ENCODE measurements at places on chromosomes 11 and 22. TPM values are rescaled to one million over a fixed set of nuclear protein-coding genes. Genes with fewer than 3 reads are reported as not detected.

- H3K4me1 ChIP-seq = no peaks in the 10 kb centered on the region
- H3K27ac ChIP-seq = no peak overlapping the region
- DNase-seq = no peak
- no peaks in the 10 kb centered on the region for H3K36me3 ChIP-seq
Observed at GRCh38 chr11:115314330-115314920, 189.8 kb downstream of the CADM1 start.

The OR10D3 gene
- not detected for polyA plus RNA-seq

The SLC17A6 gene
- polyA plus RNA-seq = not detected

DNA sequence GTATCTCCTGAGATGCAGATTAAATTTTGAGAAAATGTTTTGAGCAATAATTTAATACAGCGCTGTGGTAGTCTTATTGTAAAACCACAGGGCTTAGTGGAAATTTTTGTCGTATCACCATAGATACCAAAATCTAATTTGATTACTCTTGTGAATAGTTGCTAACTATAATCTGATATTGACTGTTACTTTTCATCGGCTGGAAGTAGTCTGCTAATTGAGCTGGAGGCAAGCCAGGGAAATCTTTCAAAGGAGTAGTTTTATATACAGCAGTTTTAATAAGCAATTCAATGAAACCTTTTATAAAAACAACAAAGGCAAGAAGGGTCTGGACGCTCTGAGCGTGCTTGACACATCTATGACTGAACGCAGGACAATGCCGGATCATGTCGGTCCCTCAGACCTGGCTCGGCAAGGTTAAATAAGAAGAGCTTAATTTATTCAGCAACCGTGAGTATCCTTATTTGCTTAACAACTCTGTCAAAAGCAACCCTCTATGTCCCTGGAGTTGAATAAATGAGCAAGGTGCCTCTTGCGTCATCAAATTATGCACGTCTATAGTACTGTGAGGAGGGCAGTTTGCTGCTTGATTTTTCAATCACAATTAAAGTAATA, 121.2 kb downstream of the NCAM1 start:
- H3K4me3 ChIP-seq = no peak overlapping the region
- no peak overlapping the region for H3K27ac ChIP-seq
- DNase-seq = no peak
- no peaks in the 10 kb centered on the region for H3K4me1 ChIP-seq

The CCS gene
- 81.0 TPM for polyA plus RNA-seq

- no peak overlapping the region for H3K27ac ChIP-seq
- no peaks in the 10 kb centered on the region for H3K27me3 ChIP-seq
- no peak for DNase-seq
Observed at GRCh38 chr11:121513807-121514206, 61.0 kb upstream of the SORL1-AS1 start.

DNA sequence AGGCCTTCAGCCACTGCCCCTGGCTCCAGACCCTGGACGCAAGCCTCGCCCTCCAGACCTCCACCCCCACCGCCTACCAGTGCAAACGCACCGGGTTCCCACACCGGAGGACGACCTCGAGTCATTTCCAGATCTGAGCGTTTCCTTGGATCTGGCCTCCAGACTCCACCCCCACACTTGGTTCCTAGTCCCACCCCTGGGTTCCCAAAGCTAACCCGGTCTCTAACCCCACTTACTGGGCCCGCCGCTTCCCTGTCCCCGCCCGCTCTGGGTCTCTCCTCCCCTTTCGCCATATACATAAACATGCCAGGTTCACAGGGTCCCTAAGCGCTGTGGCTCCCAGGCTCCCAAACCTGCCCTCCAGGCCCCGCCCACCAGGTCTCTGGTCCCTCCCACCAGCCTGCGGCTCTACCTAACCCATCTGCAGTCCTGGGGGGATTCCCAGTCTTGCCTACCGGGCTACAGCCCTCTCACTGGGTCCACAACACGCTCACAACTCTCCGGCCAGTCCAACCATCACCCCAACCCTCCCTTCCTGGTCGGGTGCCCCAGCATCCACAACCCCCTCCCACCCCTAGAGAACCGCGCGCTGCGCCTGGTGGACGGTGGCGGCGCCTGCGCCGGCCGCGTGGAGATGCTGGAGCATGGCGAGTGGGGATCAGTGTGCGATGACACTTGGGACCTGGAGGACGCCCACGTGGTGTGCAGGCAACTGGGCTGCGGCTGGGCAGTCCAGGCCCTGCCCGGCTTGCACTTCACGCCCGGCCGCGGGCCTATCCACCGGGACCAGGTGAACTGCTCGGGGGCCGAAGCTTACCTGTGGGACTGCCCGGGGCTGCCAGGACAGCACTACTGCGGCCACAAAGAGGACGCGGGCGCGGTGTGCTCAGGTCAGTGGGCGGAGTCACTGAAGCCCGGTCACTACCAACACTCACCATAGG, 36.7 kb downstream of the CD6 start:
- no peaks in the 10 kb centered on the region for H3K36me3 ChIP-seq
- peak overlapping the region; percentile 12 for H3K4me3 ChIP-seq
- H3K27ac ChIP-seq = no peak overlapping the region
- peaks cover 17% of the 10 kb centered on the region for H3K4me1 ChIP-seq

GRCh38 chr11:68992743-68993255, 12.0 kb upstream of the MRGPRD start:
- no peaks in the 10 kb centered on the region for H3K27me3 ChIP-seq
- DNase-seq = no peak
- no peaks in the 10 kb centered on the region for H3K4me1 ChIP-seq
- H3K27ac ChIP-seq = no peak overlapping the region
- H3K36me3 ChIP-seq = no peaks in the 10 kb centered on the region

The SCGB1A1 gene
- 15.6 TPM for polyA plus RNA-seq

The FAM181B gene
- polyA plus RNA-seq = 0.06 TPM

GRCh38 chr11:14445542-14446530, 53.8 kb downstream of the COPB1 start:
- no peaks in the 10 kb centered on the region for H3K36me3 ChIP-seq
- no peak overlapping the region for H3K4me3 ChIP-seq
- no peaks in the 10 kb centered on the region for H3K27me3 ChIP-seq
- no peak overlapping the region for H3K27ac ChIP-seq

- H3K27me3 ChIP-seq = no peaks in the 10 kb centered on the region
- no peak overlapping the region for H3K4me3 ChIP-seq
- H3K27ac ChIP-seq = no peak overlapping the region
- no peak for DNase-seq
Observed at GRCh38 chr11:27485930-27486773, 13.6 kb upstream of the LGR4 start.

- H3K4me1 ChIP-seq = no peaks in the 10 kb centered on the region
- no peaks in the 10 kb centered on the region for H3K27me3 ChIP-seq
- no peak overlapping the region for H3K4me3 ChIP-seq
Observed at GRCh38 chr11:46445192-46445919, 53.8 kb upstream of the CHRM4 start.

- peak overlapping the region; percentile 23 for H3K27ac ChIP-seq
- H3K4me1 ChIP-seq = no peaks in the 10 kb centered on the region
- no peak overlapping the region for H3K4me3 ChIP-seq
- no peaks in the 10 kb centered on the region for H3K36me3 ChIP-seq
- no peak for DNase-seq
- no peaks in the 10 kb centered on the region for H3K27me3 ChIP-seq
Observed at GRCh38 chr11:2235588-2236326, 34.6 kb downstream of the ASCL2 start.

DNA sequence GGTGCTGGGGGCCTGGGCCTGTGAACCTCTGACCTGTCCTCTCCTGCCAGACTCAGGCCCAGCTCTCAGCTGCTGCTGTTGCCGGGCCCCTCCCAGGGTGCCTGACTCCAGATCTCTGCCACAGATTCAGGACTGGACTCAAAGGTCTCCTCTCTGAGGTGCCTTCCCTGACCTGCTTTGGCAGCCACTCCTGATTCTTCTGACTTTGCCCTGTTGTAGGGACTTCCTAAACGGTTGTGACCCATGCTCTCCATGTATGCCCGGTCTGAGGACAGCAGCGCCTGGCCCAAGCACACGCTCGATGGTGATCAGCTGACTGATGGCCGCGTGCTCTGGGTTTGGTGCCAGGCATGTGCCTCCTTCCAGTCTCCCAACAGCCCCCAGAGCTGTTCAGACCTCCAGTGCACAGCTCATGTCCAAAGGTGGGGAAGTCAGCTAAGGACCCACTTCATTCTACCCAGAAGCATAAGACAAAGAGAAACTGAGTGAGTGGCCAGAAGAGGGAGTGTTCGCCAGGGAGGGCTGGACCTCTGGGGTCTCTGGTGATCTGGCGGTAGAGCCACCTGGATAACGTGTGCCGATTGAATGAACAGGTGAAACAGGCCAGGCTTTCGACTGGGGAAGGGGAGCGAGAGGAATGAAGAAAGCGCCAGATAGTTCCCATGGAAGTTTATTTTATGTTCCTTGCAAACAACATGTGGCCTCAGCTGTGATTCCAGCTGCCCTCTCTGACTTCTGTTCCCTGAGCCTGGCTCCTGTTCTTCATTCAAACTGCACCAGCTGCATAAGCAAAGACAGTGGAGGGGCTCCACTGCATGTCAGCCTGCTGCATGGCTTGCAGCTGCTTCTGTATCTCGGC, 8.1 kb upstream of the TOP3B start:
- H3K4me3 ChIP-seq = no peak overlapping the region
- DNase-seq = no peak
- no peaks in the 10 kb centered on the region for H3K36me3 ChIP-seq
- H3K27me3 ChIP-seq = no peaks in the 10 kb centered on the region
- no peaks in the 10 kb centered on the region for H3K4me1 ChIP-seq

DNA sequence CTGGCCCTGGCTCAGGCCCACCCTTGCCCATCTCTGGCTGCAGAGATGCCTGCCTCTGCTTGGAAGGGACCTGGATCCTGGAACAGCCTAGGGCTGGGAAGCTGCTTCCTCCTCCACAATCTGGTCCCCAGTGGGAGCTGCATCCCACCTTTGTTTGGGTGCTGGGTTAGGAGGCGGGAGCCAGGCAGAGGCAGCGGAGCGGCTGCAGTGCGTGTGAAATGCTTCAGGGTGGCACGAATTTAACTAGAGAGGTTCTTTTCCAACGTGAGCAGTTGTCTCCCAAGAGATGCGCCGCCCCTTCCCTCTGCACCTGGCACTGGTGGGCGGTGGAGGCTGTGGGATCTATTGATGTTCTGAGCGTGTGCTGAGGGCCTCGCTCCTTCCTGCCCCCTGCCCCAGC, 31.6 kb downstream of the BRSK2 start:
- H3K27ac ChIP-seq = no peak overlapping the region
- H3K36me3 ChIP-seq = no peaks in the 10 kb centered on the region
- H3K4me3 ChIP-seq = no peak overlapping the region
- H3K4me1 ChIP-seq = no peaks in the 10 kb centered on the region
- no peaks in the 10 kb centered on the region for H3K27me3 ChIP-seq

- DNase-seq = no peak
- no peak overlapping the region for H3K27ac ChIP-seq
- H3K4me3 ChIP-seq = no peak overlapping the region
- H3K36me3 ChIP-seq = no peaks in the 10 kb centered on the region
- no peaks in the 10 kb centered on the region for H3K27me3 ChIP-seq
Observed at GRCh38 chr11:114276077-114276476, 20.1 kb upstream of the NNMT start.

DNA sequence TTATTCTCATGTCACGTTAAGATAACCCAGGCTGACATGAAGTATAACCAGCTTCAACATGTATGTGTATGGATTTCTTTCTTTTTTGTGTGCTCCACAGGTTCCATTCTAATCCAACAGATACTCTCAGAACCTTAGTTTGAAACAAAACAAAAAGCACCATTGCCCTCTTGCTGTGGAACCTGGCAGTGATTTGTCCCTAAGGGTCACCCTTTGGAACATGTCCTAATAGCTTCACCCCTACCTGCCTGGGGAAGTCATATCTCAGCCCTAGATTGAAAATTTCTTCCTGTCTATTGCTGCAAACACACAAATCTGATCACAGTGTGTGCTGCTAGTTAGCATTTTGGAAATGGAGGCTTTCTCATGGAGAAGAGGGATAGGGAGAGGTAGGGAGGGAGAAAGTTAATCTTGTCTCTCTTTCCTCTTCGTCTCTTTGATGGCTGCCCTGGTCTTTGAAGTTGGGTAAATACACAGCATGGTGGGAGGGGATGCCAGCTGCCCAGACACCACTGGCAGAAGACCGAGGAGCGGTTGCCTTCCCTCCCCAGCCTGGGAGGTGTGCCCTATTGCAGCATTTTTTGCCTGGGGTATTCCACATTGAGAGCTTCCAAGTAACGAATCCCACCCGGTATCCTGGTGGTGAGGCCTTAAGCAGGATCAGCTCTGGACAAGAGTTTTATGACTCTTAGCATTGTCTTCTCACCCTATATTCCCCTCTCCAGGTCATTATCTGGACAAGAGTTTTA, 11.6 kb upstream of the CADM1 start:
- peaks cover 24% of the 10 kb centered on the region for H3K27me3 ChIP-seq
- no peaks in the 10 kb centered on the region for H3K4me1 ChIP-seq
- H3K4me3 ChIP-seq = no peak overlapping the region
- no peak overlapping the region for H3K27ac ChIP-seq
- no peaks in the 10 kb centered on the region for H3K36me3 ChIP-seq

The CCDC73 gene
- polyA plus RNA-seq = 0.11 TPM
